ENCODE measurements at places on chromosomes 6 and 20.

DNA sequence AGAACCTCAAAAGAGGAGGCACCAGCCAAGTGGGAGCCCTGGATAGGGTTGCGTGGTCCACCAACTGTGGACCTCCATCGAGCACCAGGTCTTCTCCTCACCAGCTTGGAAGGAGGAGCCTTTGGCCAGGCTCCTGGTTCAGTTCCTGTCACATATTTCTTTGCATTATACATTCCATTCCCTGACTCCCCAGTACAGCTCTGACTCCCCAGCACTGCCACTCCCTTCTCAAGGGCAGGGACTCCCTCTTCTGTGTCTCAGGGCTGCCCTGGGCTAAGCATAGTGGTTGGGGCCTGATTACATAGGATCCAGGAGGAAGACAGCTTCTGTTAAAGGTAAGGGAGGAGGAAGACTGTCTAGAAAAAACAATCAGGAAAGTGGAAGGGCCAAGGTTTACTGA lies 91.1 kb downstream of the MRPL14 start:
- no peak for DNase-seq

GRCh38 chr6:9308284-9308683 lies 872.9 kb upstream of the SLC35B3 start:
- no peak for DNase-seq

- no peak for DNase-seq
Observed at GRCh38 chr20:45115829-45116228, 855 bp upstream of the WFDC5 start.

DNA sequence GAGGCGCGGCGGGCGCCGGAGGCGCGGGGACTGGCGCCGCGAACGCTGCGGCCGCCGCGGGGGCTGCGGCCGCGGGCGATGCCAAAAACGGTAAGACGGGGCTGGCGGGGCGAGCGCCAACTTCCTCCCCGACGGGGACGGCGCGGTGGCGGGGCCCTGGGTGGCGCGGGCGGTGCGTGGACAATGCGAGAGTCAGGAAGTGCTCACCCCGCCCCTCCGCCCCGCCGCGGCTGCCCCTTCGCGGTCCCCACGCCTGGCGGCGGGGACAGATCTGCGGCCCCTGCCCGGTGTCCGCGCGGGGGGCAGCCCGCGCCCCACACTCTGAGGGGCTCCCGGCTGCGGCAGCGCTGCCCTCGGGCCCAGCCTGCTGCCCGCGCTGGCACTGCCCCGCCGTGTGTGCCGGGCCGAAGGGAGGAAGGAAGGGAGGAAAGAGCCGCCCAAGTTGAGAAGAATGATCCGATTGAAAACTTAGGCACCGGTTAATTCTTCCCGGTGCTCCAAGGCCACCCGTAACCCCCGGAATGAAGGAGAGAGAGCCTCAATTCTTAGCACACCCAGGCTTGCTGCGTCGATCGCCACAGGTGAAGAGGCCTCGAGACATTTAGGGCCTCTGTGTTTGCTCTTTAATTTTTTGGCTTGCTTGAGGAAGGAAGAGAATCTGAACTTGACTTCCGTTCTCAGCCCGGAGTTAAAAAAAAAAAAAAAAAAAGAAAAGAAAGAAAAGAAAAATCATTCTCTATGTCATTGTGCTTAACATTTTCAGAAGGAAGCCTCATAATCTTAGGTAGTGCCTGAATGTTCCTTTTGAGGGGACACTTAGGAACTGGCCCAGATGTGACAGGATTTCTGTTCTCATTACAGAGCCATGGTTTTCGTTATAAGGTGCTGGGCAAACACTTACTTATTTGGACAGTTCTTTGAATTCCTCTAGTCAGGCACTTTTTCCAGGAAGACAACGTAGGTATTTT lies 982 bp downstream of the HECA start:
- peak; percentile 57 for DNase-seq

- DNase-seq = no peak
Observed at GRCh38 chr6:52074155-52074554, 13.3 kb downstream of the PKHD1 start.

GRCh38 chr20:23166563-23166962 lies 80.4 kb upstream of the CD93 start:
- no peak for DNase-seq

Measured in SJSA1 (cell line).